ENCODE measurements at places on chromosomes 7 and 10. TPM values are rescaled to one million over a fixed set of nuclear protein-coding genes. Genes with fewer than 3 reads are reported as not detected.

Gene ADARB2
- total RNA-seq, result not detected

Gene LIPJ
- under 0.01 TPM for total RNA-seq

Gene C10orf95
- total RNA-seq, result not detected

Gene TMEM176A
- not detected for total RNA-seq

Gene STRIP2
- 6.4 TPM for total RNA-seq

Gene PKD2L1
- not detected for total RNA-seq

Gene TMEM236
- total RNA-seq, result 0.12 TPM

Gene PRLHR
- total RNA-seq, result not detected

Gene MYOF
- 57.1 TPM for total RNA-seq

Gene NEBL
- total RNA-seq, result under 0.01 TPM

Gene ECHDC3
- 8.2 TPM for total RNA-seq

Gene SMKR1
- 0.24 TPM for total RNA-seq

Gene EGFR
- total RNA-seq, result 40.9 TPM

Gene VWA2
- not detected for total RNA-seq

Gene GPR15LG
- total RNA-seq, result not detected

Gene GNGT1
- total RNA-seq, result 0.24 TPM

Gene AGR2
- not detected for total RNA-seq

Gene HECW1
- 12.9 TPM for total RNA-seq

Gene GPR26
- under 0.01 TPM for total RNA-seq

Gene PGAM2
- total RNA-seq, result 0.78 TPM

Gene GOLGA7B
- 3.1 TPM for total RNA-seq

Gene IDI1
- 118 TPM for total RNA-seq

Gene SFTPA2
- total RNA-seq, result not detected

Gene GDI2
- 493 TPM for total RNA-seq

Gene SPDYE9
- total RNA-seq, result not detected

Gene FAM200A
- total RNA-seq, result 9.5 TPM

Gene DENND2A
- 26.9 TPM for total RNA-seq

Gene SRRM3
- total RNA-seq, result not detected

Gene RTKN2
- 9.9 TPM for total RNA-seq

Gene NME8
- not detected for total RNA-seq

Gene HABP2
- total RNA-seq, result not detected

Gene HSPA12A
- total RNA-seq, result 3.1 TPM

Gene LBX1
- total RNA-seq, result not detected

Gene PON1
- total RNA-seq, result not detected

Gene SHH
- total RNA-seq, result not detected

Gene NET1
- 263 TPM for total RNA-seq

Gene GNG11
- total RNA-seq, result 265 TPM

Gene TMEM273
- not detected for total RNA-seq

Gene ZFAND4
- total RNA-seq, result 6.4 TPM

Gene CYP2C19
- total RNA-seq, result 0.12 TPM

Gene UNC5B
- 25.3 TPM for total RNA-seq

Gene AGMO
- total RNA-seq, result 1.1 TPM

Gene MYO3A
- total RNA-seq, result not detected

Gene OR2A12
- not detected for total RNA-seq

Gene CRHR2
- total RNA-seq, result not detected

Gene SFXN4
- 12.0 TPM for total RNA-seq

Gene FKBP6
- not detected for total RNA-seq

Gene HOXA13
- total RNA-seq, result 2.3 TPM

Gene TMEM72
- total RNA-seq, result not detected

Gene DPYSL4
- 1.6 TPM for total RNA-seq

Gene PKD1L1
- 0.12 TPM for total RNA-seq

Gene CCDC126
- 14.4 TPM for total RNA-seq

Measured in RPMI7951 (cell line).